ENCODE measurements at places on chromosomes 4 and X. TPM values are rescaled to one million over a fixed set of nuclear protein-coding genes. Genes with fewer than 3 reads are reported as not detected.

DNA sequence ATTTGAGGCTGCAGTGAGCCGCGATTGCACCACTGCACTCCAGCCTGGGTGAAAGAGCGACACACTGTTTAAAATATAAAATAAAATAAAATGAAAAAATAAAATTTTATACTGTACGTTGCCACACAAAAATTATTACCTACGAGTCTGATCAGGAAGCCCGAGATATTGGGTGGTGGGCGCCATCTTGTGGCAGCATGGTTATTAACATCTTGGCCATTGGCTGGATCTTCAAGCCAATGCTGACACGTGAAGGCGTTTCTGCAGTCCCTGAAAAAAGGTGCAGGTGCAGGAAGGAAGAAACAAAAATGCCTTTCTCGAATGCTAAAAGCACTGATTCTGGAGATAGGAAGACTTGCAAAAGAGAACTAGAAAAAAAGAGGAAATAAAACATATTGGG lies 4.9 kb upstream of the TLR8 start:
- DNase-seq, result peak; percentile 46

DNA sequence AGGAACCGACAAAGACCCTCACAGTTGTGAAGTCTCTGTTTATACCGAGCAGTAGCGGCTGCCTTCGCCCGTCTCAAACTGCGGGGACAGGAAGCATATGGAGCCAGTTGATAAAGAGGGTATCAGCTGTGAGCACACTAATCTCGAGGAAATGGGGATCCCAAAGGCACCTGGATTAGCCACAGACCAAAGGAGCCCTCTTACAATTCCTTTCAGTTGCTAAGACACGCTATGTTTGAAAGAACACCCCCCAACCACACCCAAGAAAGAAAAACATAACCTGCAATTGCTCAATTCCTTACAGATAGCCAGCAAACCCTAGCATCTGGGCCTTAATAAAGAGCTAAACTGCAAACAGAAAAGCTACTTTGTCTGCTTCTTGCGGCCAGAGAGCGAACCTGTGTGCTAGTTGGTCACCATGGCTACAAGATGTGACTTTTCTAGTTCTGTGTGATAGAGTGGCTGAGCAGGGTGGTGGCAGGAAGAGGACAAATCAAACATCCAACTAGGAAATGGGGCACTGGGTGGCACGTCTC lies 23.3 kb upstream of the CHRNA9 start:
- DNase-seq, result no peak

Gene ARMCX4
- 6.5 TPM for polyA plus RNA-seq

DNA sequence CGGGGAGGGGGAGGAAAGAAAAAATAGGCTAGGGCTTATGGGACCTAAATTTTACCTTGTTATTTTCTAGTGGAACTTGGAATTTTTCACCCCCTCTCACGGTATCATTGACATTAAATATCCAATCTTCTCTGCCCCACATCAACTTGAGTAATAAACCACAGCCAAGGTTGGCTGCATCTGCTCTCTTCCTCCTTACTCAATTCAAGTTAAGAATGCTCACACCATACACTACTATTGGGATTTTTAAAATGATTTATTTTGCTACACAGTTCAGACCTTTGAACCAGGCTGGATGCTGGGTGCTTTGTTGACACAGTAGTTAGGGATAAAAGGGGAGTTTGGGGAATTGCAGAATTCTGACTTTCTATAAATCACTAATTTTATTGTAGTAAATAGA lies 78.2 kb upstream of the DHX15 start:
- no peak for DNase-seq

Gene CFP
- polyA plus RNA-seq, result 2.1 TPM

Gene TMEM150C
- 22.9 TPM for polyA plus RNA-seq

GRCh38 chr4:24642981-24643547 lies 58.7 kb upstream of the DHX15 start:
- DNase-seq, result peak; percentile 34

DNA sequence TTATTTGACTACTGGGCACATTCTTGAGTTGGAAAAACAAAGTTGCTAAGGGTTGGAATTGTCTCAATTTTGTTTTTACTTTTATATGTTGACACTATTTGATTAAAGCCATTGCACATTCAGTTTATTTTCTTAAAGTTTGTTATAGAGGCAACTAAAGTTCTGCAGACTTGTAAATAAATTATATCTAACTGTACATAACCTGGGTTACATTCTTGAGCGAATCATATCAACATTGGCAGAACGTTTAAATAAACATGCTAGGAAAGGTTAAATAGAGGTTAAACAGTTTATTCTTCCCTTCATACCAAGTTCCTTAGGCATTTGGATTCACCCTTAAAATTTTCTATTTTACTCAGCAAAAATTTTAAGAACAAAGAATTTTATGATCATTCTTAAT lies 74.5 kb downstream of the UCHL1 start:
- no peak for DNase-seq

Gene CT45A5
- not detected for polyA plus RNA-seq
